ENCODE measurements at places on chromosomes 11 and 22.

DNA sequence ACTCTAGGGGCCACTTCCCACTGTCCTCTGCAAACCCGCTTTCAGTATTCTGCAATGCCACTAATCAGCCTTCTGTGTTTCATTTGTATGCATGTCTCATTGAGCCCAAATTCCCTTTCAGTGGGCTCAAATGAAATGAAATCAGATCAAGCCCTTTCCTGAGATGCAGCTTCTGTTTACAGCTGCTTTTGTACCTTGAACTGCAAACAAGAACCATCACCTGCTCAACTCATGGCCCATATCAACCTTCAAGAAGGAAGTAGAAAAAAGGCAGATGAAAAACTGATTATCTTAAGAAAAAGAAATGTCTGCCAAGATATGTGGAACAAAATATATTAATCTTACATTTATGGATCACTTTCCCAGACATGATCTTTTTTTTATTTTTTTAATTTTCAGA, 141.1 kb upstream of the ARHGAP42 start:
- no peaks in the 10 kb centered on the region for H3K27me3 ChIP-seq
- DNase-seq = no peak
- no peak overlapping the region for H3K4me3 ChIP-seq

DNA sequence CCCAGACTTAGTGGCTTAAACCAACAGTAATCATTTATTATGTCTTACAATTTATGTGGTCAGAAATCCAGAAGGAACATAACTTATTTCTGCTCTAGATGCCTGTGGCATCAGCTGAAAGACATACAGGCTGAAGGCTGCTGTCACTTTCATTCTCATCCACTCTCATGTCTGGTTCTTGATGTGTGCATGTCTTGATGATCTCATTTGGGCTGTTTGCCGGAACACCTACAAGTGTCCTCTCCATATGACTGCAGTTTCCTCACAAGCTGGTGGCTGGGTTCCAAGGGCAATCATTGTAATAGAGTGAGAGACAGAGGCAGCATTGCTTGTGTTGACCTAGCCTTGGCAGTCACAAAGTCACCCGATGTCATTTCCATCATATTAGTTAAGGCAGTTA, 1375.9 kb upstream of the RAG2 start:
- DNase-seq = no peak
- H3K27me3 ChIP-seq = no peaks in the 10 kb centered on the region
- H3K27ac ChIP-seq = no peak overlapping the region
- no peak overlapping the region for H3K4me3 ChIP-seq
- no peaks in the 10 kb centered on the region for H3K36me3 ChIP-seq

DNA sequence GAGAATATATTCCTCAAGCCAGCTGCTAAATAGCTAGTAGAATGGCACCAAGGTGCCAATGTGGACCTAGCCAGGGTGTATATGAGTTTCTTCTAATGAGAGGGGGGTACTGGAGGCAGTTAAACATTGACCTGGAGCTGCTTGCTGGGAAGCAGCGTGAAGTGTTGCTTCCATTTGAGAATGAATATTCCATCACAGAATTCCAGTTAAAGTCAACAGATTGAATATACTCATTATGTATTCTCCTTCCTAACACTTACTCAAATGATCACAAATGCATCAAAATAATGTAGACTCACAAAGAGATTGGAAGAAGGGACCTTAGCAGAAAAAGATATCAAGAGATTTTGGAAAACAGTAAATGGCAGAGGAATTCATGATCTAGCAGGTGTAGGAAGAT, 102.1 kb downstream of the CD44 start:
- no peaks in the 10 kb centered on the region for H3K27me3 ChIP-seq
- no peak overlapping the region for H3K4me3 ChIP-seq
- H3K36me3 ChIP-seq = no peaks in the 10 kb centered on the region
- H3K4me1 ChIP-seq = peaks cover 10% of the 10 kb centered on the region

DNA sequence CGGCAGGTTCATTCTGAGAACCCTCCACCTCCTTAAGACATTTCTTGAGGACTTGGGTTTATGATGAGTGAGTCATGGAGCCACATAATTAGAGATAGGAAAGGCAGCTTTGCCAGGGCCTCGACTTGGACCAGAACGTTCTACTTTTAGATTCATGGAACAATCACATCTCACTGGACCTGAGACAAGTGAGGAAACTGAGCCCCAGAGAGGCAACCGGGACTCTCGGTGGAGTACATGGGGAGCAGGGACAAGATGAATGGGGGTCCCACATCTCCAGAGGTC, 59.5 kb downstream of the LINC01488 start:
- DNase-seq = no peak
- H3K4me1 ChIP-seq = no peaks in the 10 kb centered on the region
- no peak overlapping the region for H3K27ac ChIP-seq
- no peak overlapping the region for H3K4me3 ChIP-seq
- no peaks in the 10 kb centered on the region for H3K36me3 ChIP-seq
- peaks cover 5% of the 10 kb centered on the region for H3K27me3 ChIP-seq

DNA sequence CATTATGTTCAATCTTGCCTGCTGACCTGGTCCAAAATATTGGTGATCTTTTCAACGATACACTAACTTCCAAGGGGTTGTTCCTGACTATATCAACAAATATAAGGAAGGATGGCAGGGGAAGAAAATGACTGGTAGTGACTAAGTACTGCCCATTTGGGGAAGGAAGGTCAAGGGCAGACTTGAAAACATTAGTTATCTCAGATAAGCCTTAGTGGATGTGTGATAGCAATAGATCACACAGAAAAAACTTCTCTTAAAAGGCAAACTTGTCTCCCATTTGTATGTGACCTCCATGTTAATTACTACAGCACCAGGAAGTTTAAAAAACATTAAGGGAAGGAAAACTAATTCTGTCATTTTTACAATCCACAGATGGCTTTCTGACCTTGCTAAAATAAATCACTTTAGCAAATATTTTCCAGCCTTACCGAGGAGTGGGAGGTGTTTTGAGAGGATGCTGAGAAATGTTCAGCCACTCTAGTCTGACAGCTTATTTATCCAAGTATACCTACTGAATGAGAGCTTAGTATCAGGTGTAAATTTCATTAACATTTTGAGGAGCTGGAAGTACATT, 88.2 kb upstream of the DDI1 start:
- H3K27ac ChIP-seq = no peak overlapping the region
- H3K36me3 ChIP-seq = no peaks in the 10 kb centered on the region
- no peaks in the 10 kb centered on the region for H3K4me1 ChIP-seq

All from DND-41 (cell line).